NCI-H774 (cell line): ENCODE measurements at places on chromosomes 1 and 21.

DNA sequence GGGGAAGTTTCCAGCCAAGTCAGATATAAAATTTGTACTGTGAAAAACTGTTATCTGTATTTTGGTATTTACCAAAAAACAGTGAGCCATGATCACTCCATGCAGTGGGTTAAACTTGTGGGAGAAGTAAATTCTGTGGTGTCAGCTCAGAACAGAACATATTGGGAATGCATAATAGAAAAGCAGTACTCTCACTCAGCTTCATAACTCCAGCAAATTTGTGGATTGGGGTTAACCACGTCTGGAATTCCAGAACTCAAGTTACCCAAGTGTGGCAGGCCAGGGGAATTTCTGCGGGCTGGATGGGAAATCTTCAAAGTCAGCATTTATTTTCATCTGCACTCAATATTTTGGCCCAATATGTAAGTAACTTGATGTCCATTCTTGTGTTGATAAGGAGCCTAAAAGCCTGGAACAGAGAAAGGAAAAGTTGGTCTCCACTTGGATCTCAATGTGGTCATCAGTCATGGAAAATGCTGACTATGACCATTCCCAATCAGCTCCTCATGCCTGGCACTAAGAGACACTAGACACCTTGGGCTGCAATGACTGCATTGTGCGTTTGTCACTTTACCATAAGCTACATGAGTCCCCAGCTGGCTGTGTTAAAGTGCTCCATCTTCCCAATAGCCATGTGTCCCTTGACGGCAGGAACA is 39.1 kb upstream of the ENAH start:
- no peak for DNase-seq

DNA sequence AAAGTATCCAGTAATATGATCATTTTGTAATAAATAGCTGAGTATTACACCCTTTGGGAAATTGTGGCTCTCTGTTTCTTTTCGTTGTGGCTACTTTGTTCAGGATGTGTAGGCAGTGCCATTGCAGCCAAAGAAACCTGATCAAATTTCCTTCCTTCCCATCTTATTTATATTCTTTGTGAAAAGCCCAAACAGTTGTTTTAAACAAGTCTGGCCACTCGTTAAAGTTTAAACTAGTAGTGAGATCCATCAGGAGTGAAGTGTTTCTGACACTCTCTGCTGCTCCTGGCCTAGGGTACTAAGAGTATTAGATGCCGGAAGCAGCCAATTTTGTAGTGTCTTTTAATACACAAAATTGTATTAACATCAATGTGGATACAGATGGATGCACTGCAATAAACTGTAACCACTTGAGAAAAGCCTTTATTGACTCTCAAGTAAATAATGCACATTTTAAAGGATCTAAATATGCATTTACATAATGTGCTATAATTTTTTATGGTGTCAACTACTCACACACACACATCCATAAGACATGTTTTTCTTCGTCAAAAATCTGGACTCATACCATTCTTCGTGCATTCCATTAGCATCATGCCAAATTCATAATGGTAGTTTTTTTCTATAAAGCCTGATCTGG is 317.9 kb downstream of the NFIA start:
- no peak for DNase-seq

DNA sequence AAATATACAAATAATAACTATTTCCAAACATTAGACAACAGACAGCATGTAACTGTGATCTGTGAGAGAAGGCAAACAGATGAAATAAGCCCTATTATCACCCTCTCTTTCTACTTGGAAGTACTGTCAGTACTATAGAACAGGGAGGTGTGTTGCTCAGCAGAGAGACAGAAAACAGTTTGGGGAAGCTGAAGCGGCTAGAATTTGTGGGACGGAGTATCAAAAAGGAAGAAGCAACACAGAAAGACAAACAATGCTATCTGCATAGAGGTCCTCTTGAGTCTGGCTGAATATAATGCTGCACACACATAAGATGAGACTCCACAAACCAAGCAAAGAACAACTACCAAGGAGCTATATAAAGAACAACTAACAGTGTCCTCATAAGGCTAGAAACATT is 59.4 kb downstream of the ZZZ3 start:
- no peak for DNase-seq

GRCh38 chr1:150003801-150004200 is 6.7 kb downstream of the OTUD7B start:
- DNase-seq = no peak

DNA sequence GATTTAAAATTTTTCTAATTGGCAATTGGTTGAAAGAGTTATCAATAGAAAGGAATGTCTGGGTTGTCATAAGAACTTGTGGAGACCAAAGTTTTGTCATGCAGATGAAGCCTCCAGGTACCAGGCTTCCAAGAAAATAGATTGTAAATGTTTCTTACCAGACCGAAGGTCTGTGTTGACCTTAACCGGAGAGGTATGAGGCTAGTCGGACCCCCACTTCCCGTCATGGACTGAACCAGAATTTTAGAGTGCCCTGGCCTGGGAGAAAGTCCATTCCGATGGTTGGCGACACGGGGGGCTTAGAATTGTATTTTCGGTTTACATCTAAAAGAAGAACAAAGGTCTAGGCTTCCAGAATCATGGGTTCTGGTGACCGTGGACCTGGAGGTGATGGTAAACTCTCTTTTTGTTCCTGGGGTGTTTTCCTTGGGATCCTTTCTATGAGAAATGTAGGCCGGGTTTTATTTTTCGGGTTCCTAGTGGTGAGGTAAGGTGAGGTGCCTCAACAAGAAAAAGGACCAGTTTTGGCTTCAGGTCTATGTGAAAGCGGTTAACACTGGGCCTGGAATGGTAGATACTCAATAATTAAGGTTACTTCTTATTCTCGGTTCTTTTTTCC is 405 bp upstream of the UHMK1 start:
- no peak for DNase-seq

DNA sequence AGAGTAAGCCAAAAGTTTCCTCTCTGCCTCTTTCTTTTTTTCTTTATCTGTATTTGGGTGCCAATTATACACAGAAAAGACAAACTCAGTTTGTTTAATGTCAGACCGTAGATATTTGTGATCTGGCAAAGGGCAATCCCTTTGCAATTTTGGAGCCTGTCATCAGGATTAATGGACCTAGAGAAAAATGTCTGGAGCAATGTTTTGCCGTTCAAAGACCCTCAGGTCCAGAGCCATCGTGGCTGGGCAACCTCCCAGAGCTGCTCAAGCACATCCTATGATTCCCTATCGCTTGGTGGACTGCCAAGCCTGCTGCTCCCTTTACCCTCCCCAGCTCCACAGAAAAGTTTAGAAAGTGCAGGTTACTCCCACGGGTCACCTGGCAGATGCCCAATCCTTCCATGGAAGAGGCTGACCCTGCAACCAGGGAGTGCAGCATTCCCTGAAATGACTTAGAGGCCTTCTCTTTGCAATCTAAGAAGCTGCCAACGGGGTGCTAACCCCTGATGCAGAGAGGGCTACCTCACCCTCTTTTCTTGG is 112.5 kb upstream of the NGF start:
- no peak for DNase-seq

DNA sequence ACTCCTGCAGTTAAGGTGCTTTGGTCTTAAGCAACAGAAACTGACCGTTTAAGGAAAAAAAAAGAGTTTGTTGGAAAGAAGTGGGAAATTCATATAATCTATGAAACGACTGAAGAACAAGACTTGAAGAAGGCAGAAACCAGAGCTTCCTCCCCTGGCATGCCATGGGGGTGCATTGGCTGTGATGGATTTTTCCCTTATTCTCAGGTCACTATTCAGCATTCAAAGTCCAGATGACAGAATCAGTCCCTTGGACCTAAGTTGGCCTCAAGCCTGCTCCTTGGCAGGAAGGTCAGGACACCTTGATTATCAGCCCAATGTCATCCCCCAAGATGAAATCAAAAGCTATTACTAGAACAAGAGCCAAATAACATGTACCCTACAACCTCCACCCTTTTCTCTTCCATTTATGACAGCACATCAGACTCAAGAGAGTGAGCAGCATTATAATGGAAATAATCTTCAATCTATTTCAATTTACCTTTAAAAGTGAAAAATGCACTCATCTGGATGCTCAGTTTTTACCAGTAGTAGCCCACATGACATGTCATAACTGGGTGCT is 15.8 kb upstream of the TMEM9 start:
- DNase-seq = no peak
